Dermis microvascular lymphatic vessel endothelial cell (primary cell): ENCODE measurements at places on chromosomes 12 and 14. TPM values are rescaled to one million over a fixed set of nuclear protein-coding genes. Genes with fewer than 3 reads are reported as not detected.

GRCh38 chr12:78087363-78087675, 256.6 kb downstream of the NAV3 start:
- DNase-seq: no peak

GRCh38 chr12:41186026-41186425, 2.1 kb upstream of the PDZRN4 start:
- no peak for DNase-seq

- DNase-seq: no peak
These were observed 708.6 kb upstream of the TMEM132C start for GRCh38 chr12:127558361-127558760.

GRCh38 chr12:75850721-75851462, 180.7 kb downstream of the PHLDA1 start:
- DNase-seq: peak; percentile 16

GRCh38 chr12:42641221-42641885, 51.8 kb upstream of the PRICKLE1 start:
- no peak for DNase-seq

GRCh38 chr12:102806110-102806509, 110.9 kb downstream of the PAH start:
- DNase-seq: no peak

- peak; percentile 60 for DNase-seq
These were observed 508.6 kb downstream of the FLRT2 start for GRCh38 chr14:86038387-86039042.

GRCh38 chr14:89588016-89588415, 171.0 kb upstream of the FOXN3 start:
- peak; percentile 26 for DNase-seq

DNA sequence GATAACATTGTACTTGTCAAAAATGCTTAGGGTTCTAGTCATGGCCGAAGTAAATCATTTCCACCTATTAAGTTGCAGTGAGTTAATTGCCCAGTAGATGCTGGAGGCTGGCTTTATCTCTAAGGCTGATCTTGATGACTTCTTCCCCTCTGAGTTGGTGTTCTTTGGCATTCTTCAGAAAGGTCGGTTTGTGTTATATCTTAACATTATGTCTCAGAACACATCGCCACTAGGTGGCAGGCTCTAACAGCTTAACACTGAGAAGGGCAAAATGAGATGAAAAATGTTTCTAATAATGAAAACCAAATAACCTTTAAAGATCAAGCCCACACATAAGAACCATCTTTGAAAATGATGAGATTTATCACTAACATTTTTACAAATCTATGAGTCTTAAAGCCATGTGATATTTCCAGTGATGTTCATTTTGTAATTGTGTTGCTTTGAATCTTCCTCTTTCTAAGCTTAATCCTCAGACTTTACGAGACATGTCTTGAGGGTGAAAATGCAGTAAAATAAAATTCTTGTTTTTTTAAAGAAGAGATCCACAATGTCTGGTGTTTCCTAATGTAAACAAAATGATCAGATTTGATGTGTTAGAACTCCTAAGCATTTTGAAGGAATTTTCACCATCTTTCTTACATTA, 28.6 kb downstream of the SUDS3 start:
- DNase-seq: peak; percentile 38

- DNase-seq: peak; percentile 92
These were observed 72.4 kb upstream of the USP44 start for GRCh38 chr12:95623554-95624170.

GRCh38 chr14:90296641-90297040, 35.1 kb downstream of the NRDE2 start:
- DNase-seq: no peak

Gene ITGB7
- total RNA-seq: 0.25 TPM in 1 of 2 replicates, not detected in the other

Gene PTCSC3
- total RNA-seq: not detected in 2 replicates

Gene KRT5
- total RNA-seq: under 0.01 and 0.13 TPM in 2 replicates

Gene SLC8A3
- total RNA-seq: 0.13 and 0.25 TPM in 2 replicates
